ENCODE measurements at places on chromosomes 2 and 18. TPM values are rescaled to one million over a fixed set of nuclear protein-coding genes. Genes with fewer than 3 reads are reported as not detected.

The CFAP65 gene
- total RNA-seq = 2.9 TPM

- no peak for DNase-seq
Observed at GRCh38 chr18:79806976-79807841, 9.5 kb downstream of the KCNG2 start.

The MYOM1 gene
- 42.6 TPM for total RNA-seq

- no peak for DNase-seq
Observed at GRCh38 chr2:28074137-28074536, 183.6 kb downstream of the BABAM2 start.

GRCh38 chr18:12990641-12990966, 558 bp upstream of the CEP192 start:
- DNase-seq = no peak

The CIAO1 gene
- 49.1 TPM for total RNA-seq

DNA sequence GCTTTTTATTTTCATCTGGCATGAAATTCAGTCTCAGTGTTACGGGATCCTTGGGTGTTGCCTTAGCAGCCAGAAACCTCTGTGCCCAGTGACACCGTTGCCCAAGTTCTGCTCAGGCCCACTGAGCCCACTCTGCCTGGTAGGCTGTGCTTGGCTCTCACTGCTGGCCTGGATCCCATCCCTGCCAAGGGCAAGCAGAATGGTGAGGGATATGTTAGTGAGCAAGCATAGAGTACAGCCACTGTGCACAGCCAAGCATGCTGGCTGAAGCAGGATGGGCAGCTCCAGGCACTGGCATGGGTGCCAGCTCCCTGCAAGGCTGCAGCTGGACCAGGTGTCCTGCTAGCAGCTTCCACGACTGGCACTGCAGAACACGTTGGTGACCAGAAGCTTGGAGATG, 194.7 kb upstream of the TFPI start:
- DNase-seq = no peak

The IL36A gene
- total RNA-seq = not detected

Measured in umbilical cord (tissue), 2 donors.